Lower lobe of right lung (tissue), 2 donors: ENCODE measurements at places on chromosomes 1 and 21. TPM values are rescaled to one million over a fixed set of nuclear protein-coding genes. Genes with fewer than 3 reads are reported as not detected.
A peak's percentile ranks its signal among the peaks of the same experiment; 100 is the strongest.

Gene SMPDL3B
- 15.4 TPM for total RNA-seq

Gene SOAT1
- total RNA-seq = 104 TPM

Gene C8A
- total RNA-seq = not detected

GRCh38 chr1:27179379-27179778 is 24.5 kb upstream of the SLC9A1 start:
- no peak overlapping the region for H3K27ac ChIP-seq
- no peaks in the 10 kb centered on the region for H3K27me3 ChIP-seq
- no peak for DNase-seq
- H3K4me1 ChIP-seq = no peaks in the 10 kb centered on the region

DNA sequence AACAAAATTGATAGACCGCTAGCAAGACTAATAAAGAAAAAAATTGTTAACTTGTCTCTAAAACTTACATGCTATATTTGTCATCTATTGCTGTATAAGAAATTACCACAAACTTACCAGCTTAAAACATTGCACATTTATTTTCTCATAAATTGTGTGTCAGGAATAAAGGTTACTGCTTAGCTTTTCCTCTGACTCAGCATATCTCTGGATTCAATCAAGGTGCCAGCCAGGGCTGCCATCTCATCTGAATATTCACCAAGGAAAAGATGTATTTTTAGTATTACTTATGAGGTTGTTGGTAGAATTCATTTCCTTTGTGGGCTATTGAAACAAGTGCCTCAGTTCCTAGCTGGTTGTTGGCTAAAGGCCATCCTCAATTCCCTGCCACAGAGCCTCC is 912.6 kb upstream of the NEGR1 start:
- H3K27me3 ChIP-seq = no peaks in the 10 kb centered on the region
- no peak overlapping the region for H3K27ac ChIP-seq
- no peaks in the 10 kb centered on the region for H3K4me1 ChIP-seq
- no peaks in the 10 kb centered on the region for H3K36me3 ChIP-seq
- H3K4me3 ChIP-seq = no peak overlapping the region
- DNase-seq = no peak

DNA sequence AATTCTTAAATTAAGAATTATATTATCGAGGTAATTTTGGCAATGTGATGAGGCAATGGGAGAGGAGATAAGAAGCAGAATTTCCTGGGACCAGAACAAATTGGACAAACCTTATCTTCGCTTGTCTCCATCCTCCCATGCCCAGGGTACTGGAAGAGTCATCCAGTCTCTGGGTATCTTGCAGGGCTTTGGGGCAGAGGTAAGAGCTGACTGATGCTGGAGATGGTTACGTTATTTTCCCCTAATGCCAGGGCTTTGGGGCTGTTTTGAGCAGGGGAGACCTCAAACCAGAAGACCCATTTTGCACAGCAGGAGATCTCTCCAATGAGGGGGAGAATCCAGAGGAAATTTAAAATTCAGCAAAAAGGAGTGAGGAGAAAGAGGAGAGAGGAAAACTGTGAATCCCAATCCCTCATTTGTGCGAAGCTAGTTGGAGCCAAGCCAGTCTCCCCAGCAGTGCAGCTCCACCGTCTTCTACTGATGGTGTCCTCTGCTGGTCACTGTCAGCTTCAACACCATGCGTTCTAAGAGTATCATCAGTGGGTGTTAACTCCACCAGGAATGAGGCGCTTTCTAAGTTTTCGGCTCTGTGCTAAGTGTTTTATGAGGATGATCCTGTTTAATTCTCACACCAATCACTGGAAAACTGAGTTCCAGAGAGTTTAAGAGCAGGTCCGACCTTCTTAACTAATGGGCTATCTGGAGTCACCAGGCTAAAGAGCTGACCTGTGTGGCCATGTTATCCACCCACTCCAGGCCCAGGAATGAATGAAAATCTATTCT is 86.8 kb upstream of the CD34 start:
- H3K27me3 ChIP-seq = no peaks in the 10 kb centered on the region
- peak; percentile 75 for DNase-seq
- no peaks in the 10 kb centered on the region for H3K4me1 ChIP-seq
- no peak overlapping the region for H3K4me3 ChIP-seq
- H3K27ac ChIP-seq = no peak overlapping the region
- H3K36me3 ChIP-seq = no peaks in the 10 kb centered on the region

DNA sequence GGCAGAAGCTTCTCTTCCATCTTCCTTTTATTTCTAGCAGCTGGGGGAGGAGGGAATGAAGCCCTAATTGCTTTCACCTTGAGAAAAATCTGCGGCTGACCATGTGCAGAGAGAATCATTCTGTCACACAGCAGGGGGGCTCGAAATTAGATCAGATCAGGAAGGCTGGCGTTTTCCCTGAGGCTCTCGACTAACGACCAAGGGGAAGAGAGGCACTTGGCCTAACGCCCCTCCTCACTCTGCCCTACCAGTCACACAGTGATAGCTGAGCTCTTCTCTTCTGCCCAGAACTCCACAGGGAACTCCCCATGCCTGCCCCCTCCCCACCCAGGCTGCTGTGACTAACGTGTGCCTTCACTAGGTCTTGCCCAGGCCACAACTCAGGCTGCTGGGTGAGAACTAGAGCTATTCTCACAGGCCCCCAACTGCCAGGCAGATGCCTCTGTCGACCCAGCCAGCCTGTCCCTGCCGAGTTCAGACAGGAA is 26.5 kb upstream of the KHDRBS1 start:
- no peak overlapping the region for H3K4me3 ChIP-seq
- peaks cover 11% of the 10 kb centered on the region for H3K4me1 ChIP-seq
- no peaks in the 10 kb centered on the region for H3K36me3 ChIP-seq
- no peak overlapping the region for H3K27ac ChIP-seq

GRCh38 chr1:235806123-235806522 is 60.6 kb downstream of the LYST start:
- H3K36me3 ChIP-seq = peaks cover 41% of the 10 kb centered on the region
- DNase-seq = no peak
- no peak overlapping the region for H3K4me3 ChIP-seq
- no peak overlapping the region for H3K27ac ChIP-seq
- no peaks in the 10 kb centered on the region for H3K4me1 ChIP-seq
- no peaks in the 10 kb centered on the region for H3K27me3 ChIP-seq

GRCh38 chr1:10838541-10838940 is 42.1 kb upstream of the CASZ1 start:
- no peaks in the 10 kb centered on the region for H3K36me3 ChIP-seq
- no peak overlapping the region for H3K4me3 ChIP-seq
- peaks cover 22% of the 10 kb centered on the region for H3K27me3 ChIP-seq
- H3K27ac ChIP-seq = no peak overlapping the region
- H3K4me1 ChIP-seq = no peaks in the 10 kb centered on the region
